ENCODE measurements at places on chromosomes 11 and 22.

- peak; percentile 65 for DNase-seq
Measured at GRCh38 chr11:117743121-117743815, 53.7 kb downstream of the DSCAML1 start.

DNA sequence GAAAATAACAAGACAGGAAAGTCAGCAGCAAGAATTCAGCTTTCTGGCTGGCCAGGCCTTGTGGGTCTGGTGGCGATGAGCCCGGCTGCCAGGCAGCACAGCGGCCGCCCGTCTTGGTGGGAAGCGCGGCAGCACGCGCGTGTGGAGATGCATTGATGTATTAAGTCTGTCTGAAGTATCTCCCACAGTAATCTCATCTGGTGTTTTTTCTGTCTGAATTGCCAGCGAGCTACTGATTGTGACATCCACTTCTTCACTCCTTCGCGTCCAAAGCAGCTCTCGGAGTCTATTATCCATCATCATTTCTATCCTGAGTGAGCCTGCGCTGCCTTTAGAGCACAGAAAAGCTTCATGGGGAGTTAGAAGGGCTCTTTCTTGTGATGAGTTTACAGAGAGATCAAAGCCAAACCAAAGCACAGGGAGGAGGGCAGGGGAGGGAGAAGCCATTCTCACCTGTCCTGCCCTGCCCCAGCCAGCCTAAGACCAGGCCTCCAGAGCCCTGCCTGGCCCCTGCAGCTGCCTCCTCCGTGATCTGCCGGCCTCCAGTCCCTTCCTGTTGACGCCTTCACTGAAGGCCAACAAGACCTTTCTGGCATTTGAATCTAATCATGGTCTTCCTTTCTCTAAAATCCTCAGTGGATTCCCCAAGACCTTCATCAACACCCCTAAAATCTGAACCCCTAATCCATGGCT lies 1419.0 kb downstream of the TBC1D22A start:
- no peak for DNase-seq

GRCh38 chr11:61814247-61814957 lies 2.4 kb downstream of the FADS1 start:
- DNase-seq = peak; percentile 71

DNA sequence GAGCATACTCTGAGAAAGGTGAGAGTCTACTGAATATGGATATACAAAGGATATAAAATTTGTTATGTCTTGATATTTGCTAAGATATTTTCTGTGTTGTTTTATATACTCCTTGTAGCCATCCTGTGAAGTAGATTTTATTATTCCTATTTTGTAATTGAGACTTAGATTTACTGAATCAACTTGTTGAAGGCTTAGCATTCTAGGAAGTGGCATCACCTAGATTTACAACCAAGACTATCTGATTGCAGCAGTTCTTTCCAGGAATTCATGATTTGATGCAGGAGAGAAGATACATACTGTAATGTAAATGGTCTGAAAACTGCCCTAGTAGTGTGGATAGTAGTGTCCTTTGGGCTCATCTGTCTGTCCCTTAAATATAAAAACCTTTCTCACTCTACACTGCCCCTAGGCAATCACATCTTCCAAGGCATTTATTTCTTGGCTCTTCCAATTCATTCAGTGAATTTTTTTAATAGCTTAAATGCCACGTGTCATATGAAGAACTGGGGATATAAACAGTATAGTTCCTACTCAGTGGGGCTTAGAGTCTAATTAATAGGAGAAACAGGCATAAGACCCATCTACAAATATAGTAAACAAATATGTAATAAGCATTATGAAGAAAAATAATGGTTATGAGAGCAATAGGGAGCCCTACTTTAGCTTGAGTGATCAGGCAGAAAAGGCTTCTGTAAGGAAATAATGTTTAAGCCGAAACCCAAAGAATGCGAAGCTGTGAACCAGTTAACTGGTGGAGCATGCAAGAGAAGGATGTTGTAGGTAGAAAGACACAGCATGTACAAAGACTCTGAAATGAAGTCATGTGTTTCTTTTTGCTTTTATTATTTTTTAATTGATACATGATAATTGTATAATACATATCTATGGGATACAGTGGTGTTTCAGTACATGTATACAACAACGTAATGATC lies 13.6 kb downstream of the IPO7 start:
- DNase-seq = no peak

- DNase-seq = no peak
Measured at GRCh38 chr11:28106353-28107043, 1.5 kb downstream of the KIF18A start.

GRCh38 chr22:19831016-19831415 lies 23.7 kb downstream of the GNB1L start:
- DNase-seq = no peak

All from NCI-H345 (cell line).